Calu3 (cell line): ENCODE measurements at places on chromosomes 5 and 9.

DNA sequence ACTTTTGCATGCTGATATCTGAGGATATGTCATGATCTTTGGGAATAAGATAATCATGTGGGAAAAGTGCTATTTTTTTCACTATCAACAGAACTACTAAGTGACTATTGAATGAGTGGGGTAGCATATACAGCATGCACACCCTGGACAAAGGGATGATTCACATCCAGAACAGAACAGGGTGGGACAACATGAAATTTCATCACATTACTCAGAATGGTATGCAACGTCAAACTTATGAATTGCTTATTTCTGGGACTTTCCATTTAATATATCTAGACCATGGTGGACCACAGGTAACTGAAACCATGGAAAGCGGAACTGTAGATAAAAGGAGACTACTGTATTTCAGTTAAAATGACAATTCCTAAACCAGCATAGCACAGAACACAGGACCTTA is 370.0 kb downstream of the HINT1 start:
- no peak for DNase-seq

DNA sequence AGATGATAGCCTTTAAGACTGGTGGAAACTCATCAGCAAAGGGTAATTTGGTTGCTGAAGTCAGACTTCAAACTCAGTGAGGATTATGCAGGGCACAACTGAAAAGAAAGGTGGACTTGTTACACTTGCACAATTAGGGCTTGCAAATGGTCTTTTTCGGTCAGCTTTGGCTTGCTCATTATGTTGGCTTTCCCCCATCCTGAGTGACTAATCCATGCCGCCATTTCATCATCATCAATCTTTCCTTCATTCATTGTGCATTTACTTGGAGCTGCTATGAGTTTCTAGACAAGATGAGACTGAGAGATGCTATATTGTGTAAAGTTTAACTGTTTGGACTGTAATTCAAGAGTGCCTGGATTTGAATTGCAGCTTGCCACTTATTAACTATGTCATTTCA is 134.8 kb upstream of the PPP1R2B start:
- DNase-seq, result no peak

DNA sequence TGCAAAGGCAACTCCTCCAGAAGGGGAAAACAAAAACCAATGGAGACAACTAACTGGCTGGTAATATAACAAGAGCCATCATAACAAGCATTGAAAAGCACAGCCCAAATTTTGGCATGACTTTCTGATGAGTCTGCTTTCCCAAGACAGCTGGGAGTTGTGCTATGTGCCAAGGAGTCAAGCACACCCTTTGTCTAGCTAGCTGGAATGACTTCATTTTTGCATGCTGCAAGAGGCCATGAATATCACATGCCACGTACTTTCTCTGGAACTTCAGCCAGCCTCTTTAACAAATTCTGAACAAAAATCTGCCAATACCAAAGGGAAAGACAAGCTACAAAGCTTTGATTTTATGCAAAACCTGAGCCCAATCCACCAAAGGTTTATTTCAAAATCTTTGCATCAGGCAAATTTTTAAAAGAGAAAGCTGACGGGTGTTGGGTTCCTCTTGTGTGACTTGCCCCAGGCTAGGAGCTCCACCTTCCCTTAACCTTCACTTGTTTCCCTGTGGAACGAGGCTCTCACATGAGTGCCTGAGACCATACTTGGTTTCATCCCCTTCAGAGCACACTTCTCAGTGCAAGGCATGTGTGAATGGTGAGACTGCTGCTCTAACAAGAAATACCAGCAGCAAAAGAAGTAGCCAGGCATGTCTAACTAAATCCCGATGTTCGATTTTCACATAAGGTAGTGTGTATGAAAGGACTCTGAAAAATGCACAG is 47.3 kb downstream of the S1PR3 start:
- no peak for DNase-seq

GRCh38 chr5:149834246-149834855 is 104.2 kb downstream of the PPARGC1B start:
- peak; percentile 79 for DNase-seq

GRCh38 chr5:126469536-126470316 is 46.5 kb downstream of the GRAMD2B start:
- no peak for DNase-seq

- DNase-seq, result no peak
These were observed 226.3 kb downstream of the SMARCA2 start for GRCh38 chr9:2241461-2241835.

- DNase-seq, result no peak
These were observed 26.8 kb downstream of the ANKRD55 start for GRCh38 chr5:56206126-56206910.

- no peak for DNase-seq
These were observed 25.0 kb downstream of the SLC12A7 start for GRCh38 chr5:1086871-1087270.

DNA sequence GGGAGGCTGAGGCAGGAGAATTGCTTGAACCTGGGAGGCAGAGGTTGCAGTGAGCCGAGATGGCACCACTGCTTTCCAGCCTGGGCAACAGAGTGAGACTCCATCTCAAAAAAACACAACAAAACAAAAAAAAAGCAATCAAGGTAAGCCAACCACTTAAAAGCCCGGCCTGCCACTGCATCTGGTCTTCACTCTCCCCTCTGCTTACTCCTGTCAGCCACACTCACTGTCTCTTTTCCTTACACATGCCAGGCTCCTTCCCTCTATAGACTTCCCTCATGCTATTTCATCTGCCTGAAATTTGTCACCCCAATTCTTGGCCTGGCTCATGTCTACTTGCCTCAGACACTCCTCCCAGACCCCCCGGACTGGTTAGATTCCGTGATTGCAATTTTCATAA is 17.6 kb upstream of the LIFR start:
- no peak for DNase-seq

DNA sequence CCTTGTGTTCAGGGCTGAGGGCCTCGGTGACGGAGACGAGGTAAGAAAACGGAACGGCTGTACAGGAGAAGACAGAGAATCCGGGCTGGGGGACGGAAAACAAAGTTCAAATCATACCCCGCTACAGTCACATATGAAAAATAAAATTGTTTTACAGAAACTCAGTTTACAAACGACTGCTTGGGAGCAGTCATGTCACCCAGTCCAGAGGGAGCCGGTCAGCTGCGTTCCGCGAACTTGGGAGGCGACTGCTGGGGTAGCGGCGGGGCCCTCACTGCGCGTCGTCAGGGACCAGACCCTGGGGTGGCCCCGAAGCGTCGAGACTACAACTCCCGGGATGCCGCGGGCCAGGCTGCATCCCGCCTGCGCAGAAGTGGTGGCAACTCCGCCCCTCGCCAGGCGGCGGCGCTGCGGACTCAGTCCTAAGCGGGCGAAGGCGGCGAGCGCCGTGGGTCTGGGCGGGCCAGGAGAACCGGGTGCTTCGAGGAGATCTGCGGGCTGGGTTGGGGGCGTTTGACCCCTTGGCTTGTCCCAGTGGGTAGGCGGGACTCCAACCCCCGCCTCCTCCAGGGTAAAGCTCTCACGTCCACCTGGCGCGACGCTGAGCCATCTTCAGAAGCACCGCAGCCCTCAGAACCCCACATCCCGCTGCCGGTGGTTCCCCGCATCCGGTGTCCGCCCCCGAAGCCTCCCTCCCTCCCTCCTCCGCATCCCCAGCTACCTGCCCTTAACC is 4.0 kb downstream of the SIT1 start:
- peak; percentile 89 for DNase-seq
